ENCODE measurements at places on chromosomes 12 and 14. TPM values are rescaled to one million over a fixed set of nuclear protein-coding genes. Genes with fewer than 3 reads are reported as not detected.

DNA sequence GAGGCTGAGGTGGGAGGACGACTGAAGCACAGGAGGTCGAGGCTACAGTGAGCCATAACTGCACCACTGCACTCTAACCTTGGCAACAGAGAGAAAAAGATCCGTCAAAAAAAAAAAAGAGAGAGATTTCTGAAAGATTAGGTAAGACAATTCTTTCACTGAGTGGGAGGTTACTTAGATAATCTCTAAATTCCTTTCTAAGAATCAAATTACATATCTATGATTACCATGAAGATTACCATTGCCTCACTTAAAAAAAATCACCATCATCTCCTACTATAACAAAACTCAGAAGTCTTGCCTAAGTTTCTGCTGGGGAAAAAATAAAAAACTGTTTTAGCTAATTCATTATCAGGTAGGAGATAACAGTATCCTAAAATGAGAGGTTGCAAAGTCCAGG is 366.7 kb downstream of the DUSP6 start:
- no peak for DNase-seq

- DNase-seq: no peak
These were observed 349.8 kb downstream of the TMEM121 start for GRCh38 chr14:105876158-105876557.

DNA sequence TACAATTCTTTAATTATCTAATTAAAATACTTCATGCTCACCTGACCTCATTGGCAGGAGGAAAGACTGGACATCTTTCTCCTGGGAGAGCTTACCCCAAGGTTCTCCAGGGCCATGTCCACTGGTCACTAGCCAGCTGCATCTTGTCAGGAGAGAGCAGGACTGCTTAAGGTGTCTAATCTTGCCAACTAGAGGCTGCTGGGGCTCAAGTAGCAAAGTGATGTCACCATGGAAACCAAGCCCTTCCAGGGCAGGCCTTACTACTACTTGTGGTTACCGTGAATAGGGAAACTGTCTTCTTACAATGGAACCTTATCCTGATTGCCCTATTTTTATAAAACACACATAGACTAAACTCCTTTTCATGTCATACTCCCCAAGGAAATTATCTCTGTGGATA is 376.4 kb downstream of the SNAPC1 start:
- DNase-seq: peak; percentile 16

DNA sequence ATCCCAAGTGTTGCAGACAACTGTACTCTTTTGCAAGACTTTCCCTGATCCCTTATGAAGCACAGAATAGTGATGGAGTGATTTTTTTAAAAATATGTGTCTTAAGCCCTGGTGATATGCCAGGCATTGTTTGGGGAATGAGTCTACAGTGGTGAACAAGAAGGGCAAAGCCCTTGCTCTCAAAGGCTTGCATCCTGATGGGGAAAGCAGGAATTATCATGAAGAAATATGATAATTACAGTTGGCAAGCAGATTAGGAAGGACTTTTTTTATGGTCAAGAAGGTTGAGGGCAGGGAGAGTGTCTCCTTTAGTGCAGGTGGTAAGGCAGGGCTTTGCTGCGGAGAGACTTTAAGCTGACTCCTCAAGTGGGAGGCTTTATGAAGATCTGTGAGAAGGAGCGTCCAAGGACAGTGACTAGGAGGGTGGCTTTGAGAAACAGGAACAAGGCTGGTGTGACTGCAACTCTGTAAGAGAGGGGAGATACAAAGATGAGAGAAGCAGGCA is 100.2 kb downstream of the SYNE2 start:
- no peak for DNase-seq

DNA sequence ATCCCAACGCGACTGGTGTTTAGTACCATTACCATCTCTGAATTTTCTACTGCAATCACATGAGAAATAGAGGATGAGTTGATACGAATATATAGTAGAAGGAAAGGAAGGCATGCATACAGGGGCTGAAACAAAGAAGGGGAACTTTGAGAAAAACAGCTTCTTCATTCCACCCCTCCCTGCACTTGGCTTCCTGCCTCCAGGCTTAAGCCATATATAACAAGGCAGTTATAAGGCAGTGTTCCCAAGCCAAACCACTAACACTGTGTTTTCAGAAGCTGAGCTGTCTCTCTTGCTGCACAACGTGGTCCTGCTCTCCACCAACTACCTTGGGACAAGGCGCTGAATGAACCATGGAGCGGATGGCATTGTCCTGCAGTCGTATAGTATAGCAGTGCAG is 11.0 kb downstream of the LETMD1 start:
- DNase-seq: no peak

Gene PIP4P1
- 32.8 TPM for total RNA-seq

GRCh38 chr14:98897605-98898309 is 374.2 kb downstream of the BCL11B start:
- no peak for DNase-seq

Gene TMEM30B
- not detected for total RNA-seq

DNA sequence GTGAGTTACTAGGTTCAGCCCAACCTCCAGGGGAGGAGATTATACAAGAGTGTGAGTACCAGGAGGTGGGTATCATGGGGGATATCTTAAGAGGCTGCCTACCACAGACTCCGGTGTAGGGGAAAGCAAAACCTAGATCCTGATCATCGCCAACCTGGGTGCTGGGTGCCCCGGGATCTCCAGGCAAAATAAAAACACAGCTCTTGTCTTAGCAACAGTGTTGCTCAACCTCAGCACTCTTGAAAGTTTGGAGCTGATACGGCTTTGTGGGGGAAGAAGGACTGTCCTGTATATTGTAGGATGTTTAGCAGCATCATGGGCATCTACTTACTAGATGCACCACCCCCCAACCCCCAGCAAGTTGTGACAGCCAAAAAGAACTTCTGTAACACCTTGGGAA is 74.5 kb downstream of the CCDC60 start:
- DNase-seq: no peak

GRCh38 chr14:74882103-74882920 is 596 bp downstream of the DLST start:
- DNase-seq: no peak

DNA sequence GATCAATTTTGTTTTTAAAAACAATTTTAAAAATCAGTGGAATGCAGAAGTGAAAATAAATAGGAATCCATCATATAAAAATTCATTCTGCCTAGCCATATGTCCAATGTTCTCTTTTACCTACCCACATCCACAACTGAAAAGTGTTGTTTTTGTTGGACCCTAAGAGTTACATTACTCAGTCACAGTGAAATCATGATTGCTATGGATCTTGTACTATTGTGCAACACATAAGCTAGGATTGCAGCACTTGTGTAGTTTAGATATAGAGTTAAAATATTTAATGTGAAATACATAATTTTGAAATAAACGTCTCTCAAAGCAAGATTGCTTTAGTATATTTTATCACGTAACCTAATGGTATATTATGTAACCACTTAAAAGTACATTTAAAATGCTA is 213.3 kb upstream of the CLEC14A start:
- DNase-seq: no peak

- no peak for DNase-seq
These were observed 22.5 kb downstream of the E2F7 start for GRCh38 chr12:77042833-77043232.

DNA sequence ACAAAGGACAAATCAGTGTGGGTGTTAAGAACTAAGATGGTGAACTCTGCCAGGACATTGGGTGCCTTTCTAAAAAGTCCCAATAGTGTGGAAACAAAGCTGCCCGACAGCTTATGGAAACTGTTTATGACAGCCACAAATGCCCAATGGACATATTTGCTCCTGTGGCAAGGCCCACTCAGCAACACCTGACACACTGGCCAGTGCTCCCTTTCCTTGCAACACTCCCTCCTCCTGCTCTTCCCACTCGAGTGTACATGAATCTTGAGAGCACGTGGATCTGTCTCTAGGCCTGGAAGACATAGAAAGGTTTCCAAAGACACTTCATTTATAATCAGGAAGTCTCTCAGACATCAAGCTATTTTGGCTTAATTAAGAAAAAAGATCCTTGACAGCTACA is 14.2 kb upstream of the LRIG3 start:
- DNase-seq: no peak

Gene GPR84
- total RNA-seq: not detected

Data from H4 (cell line).